Activated CD4-positive, alpha-beta memory T cell treated with anti-CD3 and anti-CD28 coated beads for 36 hours (primary cell): ENCODE measurements at places on chromosomes 6 and 20.

DNA sequence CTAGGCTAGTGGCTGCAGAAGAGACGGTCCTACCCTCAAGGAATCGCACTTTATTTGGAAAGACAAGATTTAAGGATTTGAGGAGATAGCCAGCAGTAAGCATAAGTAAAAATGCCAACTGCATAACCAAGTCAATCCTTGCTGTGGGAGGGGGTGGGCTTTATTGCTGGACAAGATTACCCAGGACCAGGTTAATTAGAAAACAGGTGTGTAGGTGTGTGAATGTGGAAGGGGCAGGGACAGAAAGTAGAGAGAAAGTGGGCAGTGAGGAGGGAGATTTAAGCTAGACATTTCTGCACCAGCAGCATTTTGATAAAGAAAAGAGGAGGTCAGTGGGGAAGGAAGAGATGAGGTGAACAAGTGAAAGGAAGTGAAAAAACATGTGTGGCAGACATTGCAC, 89.7 kb upstream of the OGFRL1 start:
- no peak for DNase-seq

DNA sequence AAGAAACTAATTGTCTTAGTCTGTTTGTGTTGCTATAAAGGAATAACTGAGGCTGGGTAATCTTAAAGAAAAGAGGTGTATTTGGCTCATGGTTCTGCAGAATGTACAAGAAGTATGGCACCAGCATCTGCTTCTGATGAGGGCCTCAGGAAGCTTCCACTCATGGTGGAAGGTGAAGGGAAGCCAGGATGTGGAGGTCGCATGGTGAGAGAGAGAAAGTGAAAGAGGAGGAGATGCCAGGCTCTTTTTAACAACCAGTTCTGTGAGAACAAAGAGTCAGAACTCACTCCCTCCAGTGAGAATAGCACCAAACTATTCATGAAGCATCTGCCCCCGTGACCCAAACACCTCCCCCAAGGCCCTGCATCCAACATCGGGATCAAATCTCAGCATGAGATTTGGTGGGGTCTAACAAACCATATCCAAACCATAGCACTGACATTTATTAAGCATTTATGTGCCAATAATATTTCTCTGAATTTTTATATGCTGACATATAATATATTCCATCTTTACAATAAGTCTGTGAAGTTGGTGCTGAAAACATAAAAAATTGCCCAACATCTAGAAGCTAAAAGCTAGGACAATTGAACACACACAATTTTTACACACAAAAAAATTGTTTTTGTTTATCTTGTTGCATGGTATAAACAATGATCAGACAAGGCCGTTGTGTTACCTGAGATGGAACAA, 29.2 kb upstream of the BTN3A2 start:
- DNase-seq, result no peak

DNA sequence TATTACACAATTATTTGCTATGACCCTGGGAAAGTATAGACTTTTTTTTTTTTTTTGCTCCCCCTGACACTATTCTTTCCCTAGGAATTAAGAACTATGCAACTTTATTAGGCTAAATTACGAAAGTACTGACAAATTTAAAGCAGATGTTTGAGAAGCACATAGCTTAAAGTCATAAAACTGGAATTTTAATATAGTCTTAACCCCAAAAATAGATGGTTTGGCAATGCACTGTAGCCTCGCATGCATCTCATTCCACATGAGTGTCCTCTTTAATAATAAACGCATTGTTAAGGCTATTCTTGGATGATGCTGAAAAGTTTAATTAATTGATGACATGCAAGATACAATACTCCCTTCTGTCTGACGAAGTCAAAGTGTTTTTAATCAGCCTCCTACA, 49.3 kb downstream of the TBC1D7 start:
- DNase-seq, result no peak

DNA sequence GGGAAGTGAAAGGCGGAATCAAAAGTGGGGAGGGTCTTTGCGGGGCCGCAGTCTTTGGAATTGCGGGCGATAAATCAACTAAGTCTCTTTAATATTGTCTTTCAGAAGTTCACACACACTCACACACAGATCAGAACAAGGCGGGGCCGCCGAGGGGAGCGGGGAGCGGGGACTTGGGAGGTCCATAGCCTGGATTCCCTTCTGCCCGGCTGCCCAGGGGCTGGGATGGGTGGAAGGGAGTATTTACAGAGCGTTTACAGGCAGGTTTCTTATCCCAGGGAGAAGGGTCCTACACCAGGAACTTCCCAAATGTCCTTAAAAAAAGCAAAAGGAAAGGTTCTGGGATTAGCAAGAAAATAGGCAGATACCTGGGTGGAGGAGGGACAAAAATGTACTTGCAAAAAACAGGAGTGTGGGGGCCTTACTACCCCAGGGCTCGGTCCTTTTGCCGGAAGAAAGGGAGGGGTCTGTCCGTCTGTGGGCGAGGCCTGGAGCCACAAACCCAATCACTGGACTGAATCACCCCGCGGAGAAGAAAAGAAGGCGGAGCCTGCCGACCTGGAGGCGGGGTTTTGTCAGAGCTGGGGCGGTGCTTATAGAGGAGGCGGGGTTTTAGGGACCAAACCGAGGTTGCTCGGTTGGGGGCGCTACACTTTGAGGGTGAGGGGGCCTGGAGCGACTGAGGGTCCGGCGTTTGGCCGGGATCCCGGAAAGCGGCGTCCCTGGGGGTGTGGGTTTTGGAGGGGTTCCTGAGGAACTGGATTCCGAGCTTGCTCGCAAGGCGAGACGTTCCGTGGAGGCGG, 3.2 kb downstream of the PRRT1 start:
- peak; percentile 87 for DNase-seq

- no peak for DNase-seq
Measured at GRCh38 chr20:16485401-16485800, 87.8 kb downstream of the KIF16B start.

DNA sequence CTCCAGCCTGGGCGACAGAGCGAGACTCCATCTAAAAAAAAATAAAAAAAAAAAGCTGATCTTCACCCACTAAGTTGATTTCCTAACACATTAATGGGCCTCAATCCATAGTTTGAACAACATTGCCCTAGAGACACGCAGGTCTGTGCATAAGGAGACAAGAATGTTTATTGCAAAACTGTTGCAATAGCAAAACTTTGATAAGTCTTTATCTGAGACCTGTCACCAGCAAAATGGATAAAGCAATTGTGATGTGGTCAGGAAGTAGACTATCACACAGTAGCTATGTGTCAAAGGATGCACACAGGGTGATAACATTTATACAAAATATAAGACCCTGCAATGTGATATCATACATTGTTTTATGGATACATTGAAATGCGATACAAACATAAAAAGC, 4.2 kb upstream of the ITPR3 start:
- DNase-seq, result no peak

- DNase-seq, result no peak
Measured at GRCh38 chr6:121961619-121962125, 437.8 kb upstream of the HSF2 start.

- no peak for DNase-seq
Measured at GRCh38 chr6:144797881-144798589, 512.9 kb downstream of the UTRN start.

DNA sequence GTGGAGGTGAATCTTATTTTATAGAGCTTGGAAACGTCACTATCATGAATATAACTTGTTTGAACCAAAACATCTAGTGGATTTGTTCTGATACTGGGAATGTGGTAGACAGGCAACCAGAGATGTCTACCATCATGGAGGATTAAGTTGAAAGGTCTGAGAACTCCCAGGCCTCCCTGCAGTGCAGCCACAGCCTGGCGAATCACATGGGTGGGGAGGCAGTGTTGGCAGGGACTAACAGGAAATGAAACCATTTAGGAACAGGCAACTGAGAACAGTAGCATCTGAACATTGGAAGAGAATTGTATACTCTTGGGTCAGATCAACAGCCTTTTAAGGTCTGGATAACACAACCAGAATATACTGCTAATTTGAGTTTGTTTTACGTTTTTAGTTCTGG, 22.3 kb upstream of the CEP162 start:
- no peak for DNase-seq

DNA sequence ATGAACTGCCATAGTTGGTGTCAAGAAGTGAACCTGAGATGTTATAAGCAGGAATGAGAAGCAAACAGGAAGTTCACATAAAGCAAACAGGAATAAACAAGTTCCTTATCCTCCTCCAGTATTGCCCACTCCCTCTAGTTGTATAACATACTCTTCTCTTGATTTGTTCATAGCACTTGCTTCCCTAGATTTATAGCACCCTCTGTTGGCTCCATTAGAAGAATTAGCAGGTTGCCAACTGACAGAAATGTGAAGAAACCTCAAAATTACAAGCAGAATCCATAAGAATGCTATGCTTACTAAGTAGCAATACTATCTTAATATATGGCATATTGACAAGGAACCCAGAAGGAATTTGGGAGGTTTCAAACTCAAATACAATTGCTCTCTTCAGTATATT, 195.4 kb downstream of the TBX18 start:
- no peak for DNase-seq

DNA sequence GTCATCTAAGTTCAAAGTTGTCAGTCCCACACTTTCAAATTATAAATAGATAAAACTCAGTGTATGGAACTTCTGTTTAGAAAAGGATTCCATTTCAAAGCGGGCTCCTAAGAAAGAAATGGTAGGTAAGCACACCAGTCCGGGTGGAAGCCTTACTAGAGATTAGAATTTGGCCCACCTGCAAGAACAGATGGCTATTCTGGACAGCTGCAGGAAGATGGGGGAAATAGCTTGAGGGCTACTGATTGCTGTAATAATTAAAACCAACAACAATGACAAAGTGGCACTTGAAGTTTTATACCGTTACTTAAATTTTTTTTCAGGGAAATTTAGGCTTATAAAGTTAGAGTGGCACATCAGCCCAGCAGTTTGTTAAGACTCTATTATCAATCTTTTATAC, 83.3 kb downstream of the HIVEP2 start:
- no peak for DNase-seq

- no peak for DNase-seq
Measured at GRCh38 chr20:53079828-53080686, 107.9 kb downstream of the TSHZ2 start.

DNA sequence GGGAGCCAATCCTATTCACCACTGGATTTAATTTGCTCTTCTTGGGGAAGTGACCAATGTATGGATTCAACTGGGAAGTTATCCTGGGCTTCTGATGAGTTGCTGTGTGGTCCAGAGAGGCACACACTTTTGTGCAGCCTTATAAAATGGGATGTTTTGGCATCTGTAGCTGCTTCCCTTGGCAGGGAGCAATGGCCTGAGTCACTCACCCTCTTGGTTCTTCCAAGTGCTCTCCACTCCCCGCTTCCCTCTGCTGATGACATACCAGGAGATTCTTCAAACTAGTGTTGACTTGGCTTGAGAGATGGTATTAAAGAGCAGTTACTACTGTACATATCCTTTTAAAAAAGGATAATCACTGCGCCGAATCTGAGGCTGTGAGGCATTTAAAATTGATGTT, 105.8 kb downstream of the JARID2 start:
- no peak for DNase-seq

GRCh38 chr6:37537548-37537947, 37.9 kb upstream of the CCDC167 start:
- DNase-seq, result no peak

GRCh38 chr6:139308936-139309603, 17.3 kb upstream of the TXLNB start:
- DNase-seq, result no peak

DNA sequence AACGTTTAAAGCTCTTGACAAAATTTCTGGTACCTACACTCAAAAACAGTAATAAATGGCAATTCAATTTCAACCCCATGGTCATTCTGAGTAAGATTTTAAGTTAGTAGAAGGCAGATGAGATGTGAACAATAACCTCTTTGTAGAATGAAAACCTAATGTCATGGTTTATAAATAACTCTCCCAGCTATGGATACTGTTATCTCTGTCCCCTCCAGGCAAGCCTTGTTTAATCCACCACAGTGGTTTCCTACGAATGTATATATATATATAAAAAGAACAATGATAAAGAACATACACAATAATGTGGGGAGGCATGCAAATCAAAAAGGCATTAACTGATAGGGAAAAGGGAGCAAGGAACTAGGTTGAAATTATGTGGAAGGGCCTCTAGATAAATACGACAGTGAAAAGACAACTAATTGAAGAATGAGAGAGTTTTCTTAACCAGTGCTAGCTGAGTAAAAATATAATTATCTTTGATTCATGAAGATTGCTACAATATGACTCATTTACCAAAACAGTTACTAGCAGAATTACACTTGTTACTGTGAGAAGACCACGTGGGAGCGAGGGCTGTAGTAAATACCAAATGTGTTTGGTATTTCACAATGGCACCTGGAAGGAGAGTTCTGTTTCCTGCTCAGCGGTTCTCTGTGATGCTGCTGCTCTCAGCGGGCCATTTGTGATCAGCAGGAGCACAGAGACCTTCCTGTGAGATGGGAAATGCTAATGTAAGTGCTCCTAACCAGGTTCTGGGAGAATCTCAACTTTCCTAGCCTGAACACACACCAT, 173.7 kb downstream of the MBOAT1 start:
- peak; percentile 10 for DNase-seq

DNA sequence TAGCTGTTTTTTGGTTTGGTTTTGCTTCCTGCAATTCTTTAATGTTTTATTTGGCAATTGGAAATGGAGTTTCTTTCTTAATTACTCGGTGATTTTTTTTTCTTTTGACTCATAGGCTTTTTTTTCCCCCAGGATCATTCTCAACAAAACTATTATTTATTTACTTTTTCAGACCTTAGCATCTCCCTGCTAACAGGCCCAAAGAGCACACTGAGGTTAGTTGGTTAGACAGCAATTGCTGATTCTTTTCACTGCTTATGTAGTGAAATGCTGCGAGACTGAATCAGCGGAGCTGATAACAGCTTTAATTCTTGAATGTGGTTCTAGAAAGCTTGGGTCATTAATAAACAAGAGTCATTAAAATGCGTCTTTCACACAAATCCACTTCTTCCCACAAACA, 79.1 kb upstream of the ZFP64 start:
- no peak for DNase-seq

DNA sequence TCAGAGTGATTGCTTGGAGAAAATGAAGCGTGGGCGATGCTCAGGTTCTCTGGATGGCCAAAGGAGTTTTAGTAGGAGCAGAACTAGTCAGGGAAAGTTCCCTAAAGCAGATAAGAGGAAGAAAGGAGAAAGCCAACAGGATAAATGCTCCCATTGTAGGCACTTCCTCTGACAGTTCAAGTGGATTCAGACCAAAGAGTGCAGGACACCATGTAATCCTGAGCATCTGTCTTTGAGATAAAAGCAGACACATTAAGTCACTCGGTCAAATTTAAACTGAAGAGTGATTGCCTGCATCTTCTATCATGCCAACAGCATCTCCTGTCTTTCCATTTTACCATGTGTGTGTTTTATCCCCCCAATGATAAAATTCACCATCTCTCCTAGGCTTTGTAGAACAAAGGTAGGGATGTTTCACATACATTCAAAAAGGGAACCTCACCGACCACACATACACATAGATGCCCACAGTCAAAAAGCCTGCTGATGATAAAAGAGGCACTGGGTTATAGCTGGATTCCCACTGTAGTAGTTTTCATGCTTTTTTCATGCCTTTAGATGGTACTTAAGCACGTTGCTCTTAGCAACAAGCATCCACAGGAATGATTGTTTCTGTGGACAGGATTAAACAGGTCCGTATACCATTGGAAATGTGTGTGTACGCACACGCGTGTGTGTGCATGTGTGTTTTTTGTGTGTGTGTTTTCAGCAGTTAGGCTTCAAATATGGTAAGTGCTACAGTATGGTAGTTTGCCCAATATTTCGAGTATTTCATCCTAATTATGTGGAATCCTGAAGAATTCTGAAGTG, 7.0 kb downstream of the GRIK2 start:
- DNase-seq, result no peak
